ENCODE measurements at places on chromosomes 2 and 18.

GRCh38 chr2:24886691-24887304 lies 33.2 kb downstream of the ADCY3 start:
- DNase-seq: peak; percentile 52

- DNase-seq: no peak
Measured at GRCh38 chr18:69876490-69876889, 71.2 kb downstream of the CD226 start.

DNA sequence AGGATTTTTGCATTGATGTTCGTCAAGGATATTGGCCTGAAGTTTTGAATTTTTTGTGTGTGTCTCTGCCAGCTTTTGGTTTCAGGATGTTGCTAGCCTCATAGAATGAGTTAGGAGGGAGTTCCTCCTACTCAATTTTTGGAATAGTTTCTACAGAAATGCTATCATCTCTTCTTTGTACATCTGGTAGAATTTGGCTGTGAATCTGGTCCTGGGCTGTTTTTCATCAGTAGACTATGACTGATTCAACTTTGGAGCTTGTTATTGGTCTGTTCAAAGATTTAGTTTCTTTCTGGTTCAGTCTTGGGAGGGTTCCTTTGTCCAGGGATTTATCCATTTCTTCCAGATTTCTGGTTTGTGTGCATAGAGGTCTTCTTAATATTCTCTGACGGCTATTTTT lies 166.7 kb downstream of the ST6GAL2 start:
- no peak for DNase-seq

DNA sequence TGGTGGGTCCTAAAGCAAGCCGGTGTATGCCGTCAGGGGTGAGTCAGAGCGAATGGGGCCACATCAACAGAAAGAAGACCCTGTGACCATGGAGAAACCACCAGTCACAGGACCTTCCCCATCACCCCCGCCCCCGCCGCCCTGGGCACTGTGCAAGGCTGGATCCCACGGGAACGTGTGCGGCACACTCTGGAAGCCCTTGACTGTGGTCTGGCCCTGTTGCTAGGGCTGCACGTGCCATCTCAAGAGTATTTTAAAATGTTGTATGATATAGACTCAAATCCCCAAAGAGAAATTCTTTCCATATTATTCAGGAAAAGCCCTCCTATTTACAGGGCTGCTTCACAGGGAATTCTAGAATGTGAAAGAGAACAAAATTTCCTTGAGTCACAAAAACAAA lies 174.8 kb downstream of the BCL2 start:
- peak; percentile 41 for DNase-seq

- no peak for DNase-seq
Measured at GRCh38 chr2:39275016-39275415, 31.2 kb upstream of the CDKL4 start.

DNA sequence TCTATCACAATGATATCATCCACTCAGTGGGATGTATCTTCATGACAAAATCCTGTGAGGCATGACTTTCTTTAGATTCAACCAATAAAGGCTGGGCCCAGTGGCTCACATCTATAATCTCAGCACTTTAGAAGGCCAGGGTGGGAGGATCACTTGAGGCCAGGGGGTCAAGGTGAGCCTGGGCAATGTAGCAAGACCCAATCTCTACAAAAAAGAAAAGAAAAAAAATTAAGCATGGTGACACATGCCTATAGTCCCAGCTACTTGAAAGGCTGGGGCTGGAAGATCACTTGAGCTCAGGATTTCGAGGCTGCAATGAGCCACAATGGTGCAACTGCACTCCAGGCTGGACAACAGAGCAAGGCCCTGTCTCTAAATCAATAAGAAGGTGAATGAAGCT lies 68.0 kb downstream of the PLB1 start:
- no peak for DNase-seq

GRCh38 chr2:223058952-223059716 lies 7.1 kb downstream of the KCNE4 start:
- DNase-seq: no peak

DNA sequence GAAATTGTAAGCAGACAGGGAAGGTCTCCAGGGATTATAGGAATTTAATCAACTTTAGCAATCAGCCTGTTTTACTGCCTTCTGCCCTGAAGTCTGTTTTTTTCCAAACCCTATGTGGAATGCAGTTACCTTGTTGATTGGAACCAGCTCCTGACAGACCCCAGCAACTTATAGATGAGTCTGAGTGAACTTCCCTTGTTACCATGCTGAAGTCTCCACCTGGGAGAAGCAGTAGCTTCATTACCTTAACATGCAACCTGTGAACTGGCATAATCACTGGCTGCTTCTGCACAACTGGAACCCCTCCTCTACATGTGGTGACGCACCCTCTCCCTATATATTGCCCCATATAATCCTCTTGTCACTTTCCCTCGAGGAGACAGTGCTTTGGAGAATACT lies 226.3 kb upstream of the SPOPL start:
- DNase-seq: no peak

GRCh38 chr2:10122500-10123280 lies at the start of gene RRM2:
RRM2 (plus strand) TSS chr2:10122739; CDS start chr2:10122799, 60 bp downstream.
- DNase-seq: peak; percentile 86

GRCh38 chr2:217887841-217888701 lies 114.7 kb downstream of the TNS1 start:
- no peak for DNase-seq

DNA sequence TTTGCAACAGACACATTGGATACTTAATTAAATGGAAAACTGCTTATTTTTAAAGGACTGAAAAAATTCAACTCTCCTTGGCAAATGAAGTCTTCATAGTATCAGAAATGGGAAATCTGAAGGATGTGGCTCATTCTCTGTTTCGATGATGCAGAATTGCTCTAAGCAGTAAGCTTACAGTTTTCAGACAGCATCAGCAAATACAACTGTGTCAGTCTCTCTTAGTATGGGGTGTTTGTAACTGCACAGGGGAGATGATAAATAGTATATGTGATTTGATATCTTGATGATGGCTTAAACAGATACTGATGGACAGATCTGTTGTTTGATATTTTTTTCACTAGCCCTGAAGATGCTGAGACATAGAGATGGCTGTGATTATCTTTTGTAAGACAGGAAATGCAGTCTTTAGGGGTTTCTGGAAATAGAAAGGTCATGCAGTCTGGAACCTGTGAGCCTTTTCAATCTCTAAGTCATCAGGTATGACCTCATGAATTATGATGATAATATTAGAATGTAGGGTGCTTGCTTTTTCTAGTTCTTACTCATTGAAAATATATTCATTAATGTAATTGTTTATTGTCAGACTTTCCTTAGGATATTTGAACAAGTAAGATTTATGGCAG lies 84.2 kb downstream of the SLC4A10 start:
- no peak for DNase-seq

GRCh38 chr2:36455011-36455410 lies 99.4 kb downstream of the CRIM1 start:
- DNase-seq: no peak

GRCh38 chr18:79283131-79283810 lies 112.5 kb upstream of the NFATC1 start:
- DNase-seq: no peak

DNA sequence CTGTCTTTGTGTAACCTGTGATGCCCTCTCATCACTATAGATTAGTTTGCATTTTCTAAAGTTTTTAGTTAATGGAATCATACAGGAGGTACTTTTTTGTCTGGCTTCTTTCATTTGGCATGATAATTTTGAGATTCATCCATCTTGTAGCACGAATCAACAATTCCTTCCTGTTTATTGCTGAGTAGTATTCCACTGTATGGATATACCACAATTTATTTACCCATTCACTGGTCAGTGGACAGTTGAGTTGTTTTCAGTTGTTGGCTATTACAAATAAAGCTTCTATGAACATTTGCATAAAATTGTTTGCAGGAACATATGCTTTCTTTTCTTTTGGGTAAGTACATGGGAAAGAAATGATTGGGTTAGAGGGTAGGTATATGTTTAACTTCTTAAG lies 40.1 kb upstream of the ZNF396 start:
- no peak for DNase-seq

- DNase-seq: no peak
Measured at GRCh38 chr18:74291472-74291770, 342 bp downstream of the CYB5A start.

- DNase-seq: no peak
Measured at GRCh38 chr2:159266554-159266953, 19.9 kb downstream of the WDSUB1 start.

GRCh38 chr2:9641641-9642040 lies 10.8 kb upstream of the YWHAQ start:
- DNase-seq: no peak

DNA sequence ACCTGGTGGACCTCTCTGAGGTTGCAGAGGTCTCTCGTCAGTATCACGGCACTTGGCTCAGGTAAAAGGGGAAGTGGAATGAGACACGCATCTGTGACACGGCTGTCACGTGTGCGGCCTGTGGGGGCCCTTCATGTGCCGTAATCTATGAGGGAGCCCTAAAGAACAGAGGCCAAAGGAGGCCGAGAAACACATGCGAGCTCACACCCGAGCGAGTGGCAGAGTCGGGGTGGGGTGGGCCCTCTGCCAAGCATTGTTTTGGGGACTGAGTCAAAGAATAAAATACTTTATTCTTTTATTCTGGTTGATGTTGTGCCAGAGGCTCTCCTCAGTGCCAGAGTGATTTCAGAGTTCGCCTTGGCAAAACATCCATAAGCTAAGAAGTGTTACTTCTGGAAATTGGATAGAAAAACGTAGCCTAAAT lies 43.3 kb downstream of the PLB1 start:
- DNase-seq: no peak

DNA sequence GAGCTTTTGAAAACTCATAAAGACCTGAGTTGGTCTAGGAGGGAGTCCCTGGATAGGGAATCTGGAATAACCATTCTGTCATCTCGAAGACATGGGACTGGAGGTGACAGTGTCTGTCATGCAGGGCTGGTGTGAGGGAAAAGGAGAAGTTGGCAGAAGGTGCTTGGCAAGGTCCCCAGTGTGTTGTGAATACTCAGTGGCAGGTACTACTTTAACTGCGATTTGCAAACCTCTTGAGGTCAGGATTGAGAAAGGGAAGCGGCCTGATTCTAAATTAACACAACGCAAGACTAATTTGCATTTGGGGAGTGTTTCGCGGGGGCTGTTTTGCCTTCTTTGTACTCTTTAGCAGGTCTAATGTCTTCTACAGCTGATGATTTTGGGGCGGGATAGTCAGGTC lies 77.0 kb upstream of the TMEM200C start:
- DNase-seq: no peak

DNA sequence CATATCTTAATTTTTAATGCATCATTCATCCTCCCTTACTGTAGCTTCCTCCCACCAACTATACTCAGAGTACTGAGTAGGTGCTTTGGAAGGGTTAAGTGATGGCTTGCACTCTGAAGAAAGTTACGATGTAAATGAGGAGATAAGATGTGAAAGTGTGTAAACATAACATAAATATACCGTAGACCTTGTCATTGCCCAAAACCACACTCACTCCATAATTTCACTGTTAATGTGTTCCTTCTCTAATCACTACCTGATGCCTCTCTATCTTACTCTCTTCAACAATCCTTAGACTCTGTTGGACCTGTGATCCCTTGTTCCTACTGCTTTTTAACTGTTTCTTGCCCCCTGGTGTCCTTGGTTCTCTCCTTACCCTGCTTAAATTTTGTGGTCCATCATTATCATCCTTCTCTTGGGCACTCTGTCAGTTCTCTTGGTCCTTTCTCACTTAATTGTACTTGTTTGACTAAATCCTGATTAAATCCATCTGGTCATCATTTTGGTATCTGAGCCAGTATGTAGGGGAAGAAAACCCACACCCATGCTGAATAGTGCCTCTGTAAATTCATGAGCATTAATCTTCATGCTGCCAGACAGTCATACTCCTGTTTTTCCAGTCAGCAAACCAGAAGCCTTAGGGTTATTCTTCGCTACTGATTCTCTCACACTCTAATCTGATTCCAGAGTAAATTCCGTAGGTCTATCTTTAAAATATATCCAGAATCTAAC lies 45.0 kb downstream of the PMS1 start:
- peak; percentile 36 for DNase-seq

- no peak for DNase-seq
Measured at GRCh38 chr2:239269173-239269885, 131.5 kb downstream of the HDAC4 start.

- no peak for DNase-seq
Measured at GRCh38 chr2:230748087-230748486, 35.4 kb downstream of the CAB39 start.

DNA sequence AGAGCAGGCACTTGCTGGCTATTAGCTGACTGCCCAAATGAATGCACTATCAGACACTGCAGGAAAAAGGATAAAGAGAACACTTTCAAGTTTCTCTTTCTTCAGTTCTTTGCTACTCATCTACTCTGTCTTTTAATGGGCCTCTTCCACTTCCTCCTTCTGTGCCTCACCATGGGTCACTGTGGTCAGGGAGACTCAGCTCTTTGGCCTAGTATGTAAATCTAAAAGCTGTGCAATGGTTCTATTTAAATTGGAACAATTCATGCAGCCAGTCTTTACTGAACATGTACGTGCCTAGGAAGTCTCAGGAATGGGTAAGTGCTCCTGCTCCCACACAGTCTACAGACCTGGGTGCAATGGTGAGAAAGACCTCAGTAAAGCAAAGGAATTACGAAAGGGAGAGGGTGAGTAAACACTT lies 79.1 kb upstream of the DNMT3A start:
- no peak for DNase-seq

DNA sequence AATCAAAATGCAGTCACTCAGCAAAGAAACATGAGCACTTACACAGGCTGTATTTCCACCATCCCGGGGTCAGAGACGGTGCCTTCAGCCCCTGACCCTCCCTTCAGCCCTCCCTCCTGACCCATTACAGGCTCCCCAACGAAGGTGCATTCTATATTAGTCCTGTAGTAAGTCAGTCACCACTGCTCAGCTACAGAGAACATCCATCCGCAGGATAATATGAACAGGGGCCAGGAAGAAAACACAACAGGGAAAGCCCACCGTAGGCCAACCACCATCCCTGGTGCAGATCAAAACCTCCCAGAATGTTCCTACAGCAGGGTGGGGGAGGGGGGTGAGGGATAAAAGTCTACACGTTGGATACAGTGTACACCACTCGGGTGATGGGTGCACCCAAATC lies 15.1 kb downstream of the PXDN start:
- DNase-seq: no peak

DNA sequence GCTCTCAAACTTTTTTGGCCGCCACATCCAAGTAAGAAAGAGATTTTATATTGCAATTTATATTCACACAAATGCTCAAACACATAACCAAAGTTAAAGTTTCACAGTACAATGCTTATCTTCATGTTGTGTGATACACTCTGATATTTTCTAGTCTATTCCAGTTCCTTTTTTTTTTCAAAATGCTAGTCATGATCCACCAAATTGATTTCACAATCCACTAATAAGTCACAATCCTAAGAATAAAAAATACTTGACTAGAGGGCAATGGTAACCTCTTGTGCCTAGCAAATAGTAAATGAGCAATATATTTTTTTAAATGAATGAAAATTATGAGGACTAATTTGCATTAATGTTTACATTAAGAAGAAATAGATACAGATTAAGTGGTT lies 5.8 kb upstream of the PTPN4 start:
- DNase-seq: no peak

GRCh38 chr2:204971206-204971907 lies 426.1 kb downstream of the PARD3B start:
- peak; percentile 92 for DNase-seq

All from foreskin melanocyte (primary cell).